ENCODE measurements at places on chromosomes 11 and 22.

DNA sequence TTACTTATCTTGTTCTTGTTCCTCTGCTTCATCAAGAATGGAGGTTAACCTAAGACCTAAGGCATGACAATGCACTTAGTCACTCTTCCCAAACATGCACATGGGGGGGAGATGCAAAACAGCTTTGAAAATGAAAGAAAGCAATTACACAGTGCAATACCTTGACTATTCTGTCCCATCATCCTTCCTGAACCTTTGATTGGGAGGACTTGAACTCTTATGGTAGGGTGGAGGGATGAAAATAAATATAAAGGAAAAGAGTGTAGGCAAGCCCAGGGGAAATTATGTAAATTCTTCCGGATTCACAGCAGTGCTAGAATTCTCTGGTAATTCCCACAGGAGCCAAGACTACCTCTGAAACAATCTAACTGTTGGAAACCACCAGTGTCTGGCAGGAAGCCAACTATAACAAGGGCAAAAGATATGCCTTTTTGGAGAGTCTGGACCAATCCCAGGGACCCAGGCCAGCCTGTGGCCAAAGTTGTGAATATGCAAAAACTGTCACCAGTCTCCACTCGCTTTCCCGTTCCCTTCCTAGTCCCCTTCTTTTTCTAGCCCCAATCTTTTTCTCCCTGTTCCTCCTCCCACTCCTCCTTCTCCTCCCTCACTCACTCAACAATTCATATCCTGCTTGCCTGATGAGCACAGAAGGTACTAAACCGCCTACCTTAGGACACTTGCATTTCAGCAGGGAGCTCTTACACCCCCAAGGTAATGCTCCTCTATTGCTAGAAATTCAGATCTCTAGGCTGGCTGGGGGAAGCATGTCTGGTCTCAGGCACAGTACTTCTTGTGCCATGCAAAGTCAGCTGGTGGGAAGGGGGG, 2.5 kb upstream of the RCN1 start:
- H3K27ac ChIP-seq = no peak overlapping the region
- no peak overlapping the region for H3K4me3 ChIP-seq
- no peak for DNase-seq
- peaks cover 13% of the 10 kb centered on the region for H3K4me1 ChIP-seq
- no peaks in the 10 kb centered on the region for H3K27me3 ChIP-seq

GRCh38 chr11:31645747-31646146, 136.2 kb downstream of the ELP4 start:
- no peak overlapping the region for H3K27ac ChIP-seq
- DNase-seq = no peak
- H3K36me3 ChIP-seq = no peaks in the 10 kb centered on the region
- no peaks in the 10 kb centered on the region for H3K27me3 ChIP-seq
- no peak overlapping the region for H3K4me3 ChIP-seq

GRCh38 chr11:87740968-87741367, 434.3 kb downstream of the RAB38 start:
- no peaks in the 10 kb centered on the region for H3K4me1 ChIP-seq
- H3K27ac ChIP-seq = no peak overlapping the region
- H3K27me3 ChIP-seq = no peaks in the 10 kb centered on the region
- no peaks in the 10 kb centered on the region for H3K36me3 ChIP-seq

- H3K36me3 ChIP-seq = no peaks in the 10 kb centered on the region
- no peaks in the 10 kb centered on the region for H3K4me1 ChIP-seq
- no peak overlapping the region for H3K4me3 ChIP-seq
- no peak overlapping the region for H3K27ac ChIP-seq
These were observed 354.7 kb downstream of the LARGE1 start for GRCh38 chr22:33565580-33565995.

DNA sequence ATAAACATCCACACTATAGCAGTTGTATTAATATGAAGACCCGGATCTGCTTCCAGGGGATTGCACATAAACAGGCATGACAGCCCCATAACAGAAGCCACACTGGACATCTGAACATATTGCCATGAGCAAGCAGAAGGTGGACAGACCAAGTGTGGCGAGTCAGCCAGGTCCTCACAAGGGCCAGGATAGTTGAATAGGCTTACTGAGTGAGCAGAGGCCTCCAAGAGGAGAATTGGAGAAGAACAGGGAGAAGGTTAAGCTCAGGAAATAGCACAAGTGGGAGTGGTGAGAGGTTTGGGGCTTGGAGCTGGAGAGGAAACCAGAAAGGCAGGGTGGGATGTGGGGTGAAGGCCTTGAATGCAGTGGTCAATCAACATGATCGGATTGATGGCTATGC, 10.8 kb downstream of the SLC35C1 start:
- H3K27me3 ChIP-seq = no peaks in the 10 kb centered on the region
- no peaks in the 10 kb centered on the region for H3K36me3 ChIP-seq
- H3K4me3 ChIP-seq = no peak overlapping the region

DNA sequence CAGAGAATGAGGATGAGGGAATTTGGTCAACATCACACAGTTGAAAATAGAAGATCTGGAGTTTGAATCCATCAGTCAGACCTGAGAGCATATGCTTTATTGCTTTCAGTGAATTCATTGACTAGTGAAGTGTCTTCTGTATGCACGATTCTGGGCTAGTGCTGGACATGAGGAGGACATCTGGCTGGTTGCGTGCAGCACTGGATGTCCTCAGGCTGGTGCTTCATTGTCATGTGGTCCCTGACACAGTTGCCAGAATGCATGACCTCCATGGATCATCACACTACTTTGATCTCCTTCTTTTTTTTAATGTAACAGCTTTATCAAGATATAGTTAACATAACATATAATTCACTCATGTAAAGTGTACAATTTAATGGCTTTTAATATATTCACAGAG, 44.5 kb upstream of the MMP7 start:
- DNase-seq = no peak
- H3K4me1 ChIP-seq = no peaks in the 10 kb centered on the region
- no peak overlapping the region for H3K27ac ChIP-seq
- no peaks in the 10 kb centered on the region for H3K36me3 ChIP-seq
